ENCODE measurements at places on chromosomes 6 and 20.

GRCh38 chr6:47628448-47629272 lies 69.7 kb upstream of the ADGRF4 start:
- DNase-seq, result no peak

DNA sequence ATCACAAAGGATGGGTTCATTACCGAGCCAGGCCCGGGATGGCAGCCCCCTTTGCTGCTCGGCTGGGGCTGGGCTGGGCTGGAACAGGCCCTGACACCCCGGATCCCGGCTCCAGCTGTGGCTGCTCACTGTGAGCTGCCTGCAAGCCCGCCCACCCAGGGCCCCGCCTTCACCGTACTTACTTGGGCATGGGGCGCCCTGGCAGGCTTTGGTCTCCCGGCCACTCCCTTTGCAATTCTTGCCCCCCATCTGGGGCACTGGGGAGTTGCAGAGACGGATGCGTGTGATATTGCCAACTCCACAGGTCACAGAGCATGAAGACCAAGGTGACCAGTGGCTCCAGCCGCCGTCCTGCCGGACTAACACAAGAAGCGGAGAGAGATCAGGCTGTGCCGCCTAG lies 16.7 kb downstream of the THBS2 start:
- DNase-seq, result no peak

- DNase-seq, result peak; percentile 23
Observed at GRCh38 chr6:19444481-19444880, 392.7 kb upstream of the ID4 start.

GRCh38 chr6:28220257-28221133 lies 4.6 kb upstream of the ZSCAN9 start:
- DNase-seq, result peak; percentile 69

- DNase-seq, result peak; percentile 64
Observed at GRCh38 chr20:43187476-43188233, 2.1 kb downstream of the PTPRT start.

DNA sequence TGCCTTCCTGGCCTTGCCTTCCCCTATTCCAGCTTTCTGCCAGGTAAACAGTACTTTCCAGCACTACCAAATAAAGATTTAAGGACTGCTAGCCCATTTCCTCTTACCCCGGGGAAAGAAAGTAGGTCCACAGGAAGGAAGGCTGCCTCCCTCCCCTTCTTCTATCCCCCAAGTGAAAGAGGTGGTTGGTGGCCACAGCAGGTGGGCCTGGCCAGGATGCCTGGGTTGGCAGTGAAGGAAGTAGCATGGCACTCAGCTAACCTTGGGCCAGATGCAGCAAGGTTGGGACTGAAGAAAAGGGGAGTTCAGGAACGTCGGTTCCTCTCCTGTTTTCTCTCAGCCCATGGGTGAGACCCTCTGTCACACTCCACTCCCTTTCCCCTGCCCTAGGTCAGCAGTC lies 8.9 kb downstream of the NFKBIL1 start:
- DNase-seq, result no peak

GRCh38 chr6:9420316-9421015 lies 985.1 kb upstream of the SLC35B3 start:
- DNase-seq, result no peak

DNA sequence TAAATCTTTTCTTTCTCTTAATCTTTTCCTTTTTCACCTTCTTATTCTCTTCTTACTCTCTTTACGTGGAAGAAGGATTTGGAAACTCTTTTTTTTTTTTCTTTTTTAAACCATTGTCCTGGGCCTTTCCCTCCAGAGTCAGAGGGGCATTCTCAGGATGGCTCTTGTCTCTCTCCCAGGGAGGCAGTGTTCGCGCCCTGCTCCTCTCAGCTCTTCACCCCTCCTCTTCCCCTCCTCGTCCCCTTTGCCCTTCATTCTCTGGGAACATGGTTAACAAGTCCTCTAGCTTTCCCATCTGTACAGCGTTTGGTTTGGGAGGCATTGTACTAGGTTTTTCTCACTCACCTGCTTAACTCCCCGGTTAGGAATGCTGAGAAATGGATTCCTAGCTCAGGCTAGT lies 52.0 kb upstream of the TFB1M start:
- DNase-seq, result no peak

GRCh38 chr6:166743406-166744222 lies 116.6 kb upstream of the RPS6KA2 start:
- DNase-seq, result no peak

- DNase-seq, result peak; percentile 19
Observed at GRCh38 chr6:18302561-18303439, 38.5 kb upstream of the DEK start.

DNA sequence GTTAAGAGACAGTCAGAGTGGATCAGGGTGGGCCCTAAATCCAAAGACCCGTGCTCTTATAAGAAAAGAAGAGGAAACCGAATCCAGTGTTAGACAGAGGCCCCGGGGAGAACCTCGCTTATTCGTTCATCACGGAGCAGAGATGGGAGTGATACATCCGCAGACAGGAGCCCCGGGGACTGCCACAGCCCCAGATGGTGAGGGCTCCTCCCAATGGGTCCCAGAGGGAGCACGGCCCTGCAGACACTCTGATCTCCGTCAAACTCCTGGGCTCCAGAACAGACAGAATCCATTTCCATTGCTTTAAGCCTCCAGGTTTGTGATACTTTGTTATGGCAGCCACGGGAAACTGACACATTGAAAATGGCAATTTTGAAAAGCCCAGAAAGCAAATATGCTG lies 47.0 kb downstream of the CDH4 start:
- DNase-seq, result no peak

DNA sequence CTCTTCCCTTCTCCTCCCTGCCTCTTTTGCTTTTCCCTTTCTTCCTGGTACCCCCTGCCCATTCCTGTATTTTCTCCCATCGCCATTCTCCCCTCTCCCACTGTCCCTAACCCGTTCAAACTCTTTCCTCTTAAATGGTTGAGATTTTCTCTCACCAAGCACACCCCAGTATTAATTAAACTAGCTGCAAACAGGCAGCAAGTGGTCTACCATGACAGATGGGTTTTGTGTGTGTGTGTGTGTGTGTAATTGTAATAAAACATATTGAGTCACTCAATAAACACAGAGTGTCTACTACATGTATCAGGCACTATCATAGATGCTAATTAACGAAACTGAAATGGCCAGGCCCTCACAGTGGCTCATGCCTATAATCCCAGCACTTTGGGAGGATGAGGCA lies 6.7 kb downstream of the RAET1E start:
- no peak for DNase-seq

DNA sequence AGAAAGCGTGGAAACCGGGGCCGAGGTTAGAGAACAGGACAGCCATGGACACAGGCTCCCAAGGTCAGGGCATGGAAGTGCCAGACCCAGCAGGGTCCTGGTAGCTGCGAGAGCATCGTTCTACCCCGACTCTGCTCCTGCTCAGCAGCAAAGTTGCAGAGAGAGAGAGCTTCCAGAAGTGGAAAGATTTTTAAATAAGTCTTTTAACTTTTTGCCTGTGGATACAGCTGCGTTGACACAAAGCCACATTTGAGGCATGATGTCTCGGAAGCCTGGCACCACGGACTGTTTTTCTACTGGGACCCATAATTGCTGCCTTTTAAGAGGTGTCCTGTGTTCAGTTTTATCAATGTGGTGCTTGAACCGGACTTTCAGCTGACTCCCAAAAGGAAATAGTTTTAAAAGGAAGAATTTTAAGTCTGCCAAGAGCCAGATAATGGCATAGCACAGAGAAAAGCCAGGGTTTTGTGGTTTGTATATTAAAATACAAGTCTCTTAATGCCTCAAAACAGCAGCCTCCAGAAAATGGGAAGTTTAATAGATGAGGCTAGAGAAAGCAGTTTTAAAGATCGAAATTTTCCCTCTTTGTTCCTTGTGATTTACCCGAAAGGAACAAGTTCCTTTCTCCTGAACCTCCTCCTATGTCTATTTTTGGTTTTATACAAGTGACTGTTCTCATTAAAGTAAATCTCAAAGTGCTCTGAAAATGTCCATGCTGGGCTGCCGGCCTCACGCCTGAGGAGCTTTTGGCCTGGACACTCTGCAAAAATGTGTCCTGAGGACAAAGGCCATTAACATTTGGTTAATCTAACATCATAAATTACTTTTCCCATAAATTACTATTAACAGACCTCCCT lies 91.5 kb downstream of the RIN2 start:
- no peak for DNase-seq

GRCh38 chr6:144989319-144990107 lies 704.4 kb downstream of the UTRN start:
- DNase-seq, result no peak

DNA sequence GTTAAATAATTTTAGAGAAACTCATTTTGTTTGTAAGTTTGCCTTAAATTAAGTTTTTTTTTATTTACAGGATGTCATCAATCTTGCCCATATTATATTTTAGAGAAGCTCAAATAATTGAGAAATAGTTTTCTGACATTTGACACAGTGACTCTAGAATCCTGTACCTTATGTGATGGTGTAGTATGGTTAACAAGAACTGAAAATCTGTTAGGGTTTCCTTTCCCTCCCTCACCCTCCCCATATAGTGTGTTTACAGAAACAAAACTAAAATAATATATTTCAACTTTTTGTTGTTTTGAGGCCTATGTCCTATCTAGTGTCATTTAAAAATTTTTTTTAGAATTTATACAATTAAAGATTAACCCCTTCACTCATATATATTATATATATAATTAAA lies 91.8 kb downstream of the SESN1 start:
- DNase-seq, result no peak

GRCh38 chr6:164570801-164571200 lies 738.6 kb downstream of the C6orf118 start:
- no peak for DNase-seq

DNA sequence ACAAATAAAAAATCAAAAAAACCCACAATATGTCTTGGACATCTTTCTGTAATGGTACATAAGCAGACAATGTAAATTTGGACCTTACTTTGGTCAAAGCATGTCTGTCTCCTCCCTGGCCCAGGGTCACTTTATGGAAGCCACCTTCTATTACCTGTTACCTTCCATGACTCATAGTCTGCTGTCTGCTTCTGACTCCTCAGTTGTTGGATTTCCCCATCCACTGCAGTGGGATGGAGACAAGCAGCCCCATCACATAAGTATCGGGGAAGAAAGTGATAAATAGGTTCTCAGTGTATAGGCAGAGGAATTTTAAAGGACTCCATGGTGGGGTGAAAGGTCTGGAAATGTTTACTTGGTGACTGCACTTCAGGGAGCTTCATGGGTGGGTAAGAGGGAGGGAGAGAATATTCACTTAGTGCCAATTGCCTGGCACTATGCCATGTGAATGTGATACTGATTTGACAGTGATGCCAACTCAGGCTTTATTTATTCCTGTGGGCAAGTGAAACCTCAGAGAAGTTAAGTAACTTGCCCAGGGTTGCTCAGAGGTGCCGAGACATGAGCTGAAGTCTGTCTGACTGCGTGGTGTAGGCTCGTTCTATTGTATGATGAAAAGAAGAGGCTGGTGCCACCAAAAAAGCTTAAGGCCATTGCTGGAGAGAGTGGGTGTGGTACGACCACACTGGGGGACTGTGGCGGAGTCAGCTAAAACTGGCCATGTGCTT lies 175.6 kb upstream of the RNF24 start:
- DNase-seq, result no peak

GRCh38 chr20:14758356-14758755 lies 420.9 kb upstream of the FLRT3 start:
- DNase-seq, result no peak

DNA sequence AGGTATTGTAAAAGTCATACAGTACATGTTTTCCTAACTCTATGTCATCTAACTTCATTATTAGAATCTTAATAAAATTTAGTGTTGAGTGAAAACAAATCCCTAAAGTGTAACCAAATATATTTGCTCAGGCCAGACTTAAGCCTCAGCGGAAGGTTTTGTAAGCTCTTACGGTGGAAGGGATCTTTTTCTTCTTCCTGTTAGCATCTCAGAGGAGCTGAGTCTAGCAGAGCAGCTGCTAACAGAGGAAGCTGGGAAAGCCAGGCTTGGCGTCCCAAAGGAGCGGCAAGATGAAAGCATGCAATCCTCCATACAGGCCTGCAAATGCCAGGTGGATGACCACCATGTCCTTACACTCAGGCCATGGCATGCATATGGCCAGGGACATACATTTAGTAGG lies 72.4 kb downstream of the ADTRP start:
- no peak for DNase-seq

DNA sequence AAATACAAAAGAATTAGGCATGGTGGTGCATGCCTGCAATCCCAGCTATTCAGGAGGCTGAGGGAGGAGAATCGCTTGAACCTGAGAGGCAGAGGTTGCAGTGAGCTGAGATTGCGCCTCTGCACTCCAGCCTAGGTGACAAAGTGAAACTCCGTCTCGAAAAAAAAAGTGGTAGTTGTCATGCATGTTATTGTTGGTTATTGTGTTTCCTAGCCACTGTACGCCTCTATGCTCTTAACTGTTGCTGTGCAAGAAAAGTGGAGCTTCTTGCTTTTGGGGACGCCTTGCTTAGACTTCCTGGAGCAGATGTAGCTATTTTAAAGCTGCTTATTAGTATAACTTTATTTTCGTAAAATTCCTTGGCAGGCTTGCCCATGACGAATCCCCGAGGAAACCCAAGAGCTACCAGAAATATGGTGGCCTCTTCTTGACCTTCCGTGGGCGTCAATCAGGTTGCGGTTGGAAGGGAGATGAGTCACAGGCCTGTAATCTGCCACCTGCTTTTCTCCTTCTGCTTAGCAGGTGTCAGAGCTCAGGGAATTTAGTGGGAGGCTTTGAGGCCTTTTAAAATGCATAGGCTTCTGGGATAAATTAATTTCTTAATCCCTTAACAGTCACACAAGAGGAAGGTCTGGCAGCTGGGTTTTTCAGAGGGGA lies 17.3 kb downstream of the GABRR2 start:
- peak; percentile 97 for DNase-seq
